Upper lobe of right lung (tissue), 1 donor: ENCODE measurements at places on chromosomes 4 and X. TPM values are rescaled to one million over a fixed set of nuclear protein-coding genes. Genes with fewer than 3 reads are reported as not detected.

TRIM75 gene
- not detected for total RNA-seq

CSAG3 gene
- not detected for total RNA-seq

DNA sequence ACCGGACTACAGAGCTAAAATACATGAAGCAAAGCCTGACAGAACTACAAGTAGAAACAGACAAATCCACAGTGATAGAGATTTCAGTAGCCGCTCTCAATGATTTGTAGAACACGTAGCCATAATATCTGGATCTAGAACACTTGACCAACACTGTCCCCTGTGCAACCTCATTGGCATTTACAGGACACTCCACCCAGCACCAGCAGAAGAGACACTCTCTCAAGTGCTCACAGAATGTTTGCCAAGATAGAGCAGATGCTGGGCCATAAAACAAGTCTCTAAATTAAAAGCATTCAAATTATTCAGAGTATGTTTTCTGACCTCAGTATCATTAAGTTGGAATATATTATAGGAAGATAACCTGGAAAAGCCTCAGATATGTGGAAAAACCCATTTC lies 21.7 kb downstream of the HTT start:
- no peak overlapping the region for H3K27ac ChIP-seq
- no peak for DNase-seq
- no peaks in the 10 kb centered on the region for H3K27me3 ChIP-seq
- peaks cover 35% of the 10 kb centered on the region for H3K36me3 ChIP-seq
- H3K4me3 ChIP-seq: no peak overlapping the region

DNA sequence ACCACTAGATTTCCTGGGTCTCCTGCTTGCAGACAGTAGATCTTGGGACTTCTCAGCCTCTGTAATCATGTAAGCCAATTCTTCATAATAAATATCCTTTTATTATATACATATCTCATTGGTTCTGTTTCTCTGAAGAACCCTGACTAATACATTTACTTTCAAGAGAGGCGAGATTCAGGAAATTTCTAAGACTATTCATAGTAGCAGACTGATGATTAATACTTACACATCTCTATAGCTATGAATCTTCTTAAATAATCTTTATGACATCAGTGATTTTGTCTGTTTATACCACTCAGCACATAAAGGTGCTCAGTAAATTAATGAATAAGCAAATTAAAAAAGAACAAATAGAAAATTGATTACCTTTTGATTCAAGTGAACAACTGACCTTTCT lies 682.3 kb upstream of the GRID2 start:
- no peak overlapping the region for H3K4me3 ChIP-seq
- H3K36me3 ChIP-seq: no peaks in the 10 kb centered on the region
- no peak for DNase-seq
- H3K27ac ChIP-seq: no peak overlapping the region
- H3K4me1 ChIP-seq: no peaks in the 10 kb centered on the region
